Glutamatergic neuron (in vitro differentiated cells): ENCODE measurements at places on chromosomes 5 and 9. TPM values are rescaled to one million over a fixed set of nuclear protein-coding genes. Genes with fewer than 3 reads are reported as not detected.

- DNase-seq, result no peak
- H3K4me1 ChIP-seq, result peaks cover 8% of the 10 kb centered on the region
- peaks cover 4% of the 10 kb centered on the region for H3K27me3 ChIP-seq
Observed at GRCh38 chr5:135436951-135437418, 10.2 kb downstream of the DCANP1 start.

DNA sequence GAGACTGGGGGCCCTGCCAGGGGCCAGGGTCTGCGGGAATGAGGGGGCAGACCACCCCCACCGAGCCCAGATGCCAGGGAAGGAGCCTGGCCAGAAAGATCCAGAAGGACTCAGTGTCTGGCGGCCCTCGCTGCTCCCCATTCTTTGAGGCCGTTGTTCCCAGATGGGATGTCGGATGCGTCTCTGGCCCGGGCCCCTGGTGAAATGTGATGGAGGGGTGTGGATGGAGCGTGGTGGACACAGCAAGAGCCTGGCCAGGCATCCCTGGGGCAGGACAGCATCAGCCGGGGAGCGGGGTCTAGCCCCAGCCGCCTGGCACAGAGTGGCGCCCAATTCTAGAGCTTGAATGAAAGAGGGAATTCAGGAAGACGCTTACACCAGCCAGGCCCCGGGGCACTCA, 46.2 kb upstream of the NKD2 start:
- H3K4me1 ChIP-seq, result peaks cover 22% of the 10 kb centered on the region
- H3K4me3 ChIP-seq, result no peak overlapping the region
- no peaks in the 10 kb centered on the region for H3K36me3 ChIP-seq
- H3K27me3 ChIP-seq, result peaks cover 7% of the 10 kb centered on the region
- no peak overlapping the region for H3K27ac ChIP-seq

DNA sequence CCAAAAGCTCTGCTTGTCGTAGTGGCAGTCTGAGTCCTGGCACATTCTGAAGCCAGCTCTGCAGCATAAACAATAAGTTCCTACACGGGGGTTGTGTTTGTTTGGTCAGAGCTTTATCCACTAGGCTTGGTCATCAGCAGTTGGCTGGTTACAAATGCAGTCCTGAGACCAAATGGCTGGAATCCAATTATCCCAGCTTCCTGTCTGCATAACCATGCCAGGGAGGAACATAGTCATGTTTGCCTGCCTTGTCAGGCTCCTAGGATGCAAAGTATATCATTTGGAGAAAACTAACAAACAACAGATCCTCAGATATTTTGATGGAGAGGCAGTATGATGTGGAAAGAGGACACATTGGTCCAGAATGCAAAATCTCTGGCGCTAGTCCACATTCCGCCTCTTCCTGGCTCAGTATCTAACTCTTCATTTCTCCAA, 85.8 kb downstream of the FBXO38 start:
- no peaks in the 10 kb centered on the region for H3K36me3 ChIP-seq
- no peaks in the 10 kb centered on the region for H3K27me3 ChIP-seq
- DNase-seq, result no peak
- no peaks in the 10 kb centered on the region for H3K4me1 ChIP-seq

DNA sequence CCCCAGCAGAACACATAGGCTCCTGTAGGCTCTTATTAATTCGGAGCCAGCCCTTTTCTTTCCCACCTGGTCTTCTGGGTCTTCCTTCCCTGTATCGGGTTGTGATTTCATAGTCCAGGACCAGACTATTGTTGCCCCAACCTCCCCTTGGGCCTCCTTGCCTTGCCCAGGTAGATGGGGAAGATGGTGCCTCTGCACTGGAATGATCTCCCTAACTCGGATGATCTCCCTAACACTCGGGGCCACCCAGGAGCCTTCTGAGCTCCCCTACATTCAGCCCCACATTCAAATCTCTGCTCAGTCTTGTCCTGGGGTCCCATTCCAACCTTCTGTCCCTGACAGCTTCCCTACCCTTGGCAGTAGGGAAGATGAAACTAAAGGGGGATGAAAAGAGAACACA, 2.7 kb upstream of the IRF1 start:
- H3K36me3 ChIP-seq, result no peaks in the 10 kb centered on the region
- peaks cover 21% of the 10 kb centered on the region for H3K27me3 ChIP-seq
- H3K27ac ChIP-seq, result no peak overlapping the region
- no peak overlapping the region for H3K4me3 ChIP-seq

GRCh38 chr9:21993893-21994555, at the start of gene CDKN2A:
TSS of gene CDKN2A (minus strand) at chr9:21994392.
- H3K27me3 ChIP-seq, result peaks cover 29% of the 10 kb centered on the region
- H3K36me3 ChIP-seq, result no peaks in the 10 kb centered on the region
- DNase-seq, result peak; percentile 64
- H3K4me3 ChIP-seq, result peak within 1 kb of the TSS; percentile 95
- no peaks in the 10 kb centered on the region for H3K4me1 ChIP-seq
- H3K27ac ChIP-seq, result no peak within 1 kb of the TSS

FLT4 gene
- 0.17 TPM for total RNA-seq

POLR3G gene
- 3.9 TPM for total RNA-seq

DNA sequence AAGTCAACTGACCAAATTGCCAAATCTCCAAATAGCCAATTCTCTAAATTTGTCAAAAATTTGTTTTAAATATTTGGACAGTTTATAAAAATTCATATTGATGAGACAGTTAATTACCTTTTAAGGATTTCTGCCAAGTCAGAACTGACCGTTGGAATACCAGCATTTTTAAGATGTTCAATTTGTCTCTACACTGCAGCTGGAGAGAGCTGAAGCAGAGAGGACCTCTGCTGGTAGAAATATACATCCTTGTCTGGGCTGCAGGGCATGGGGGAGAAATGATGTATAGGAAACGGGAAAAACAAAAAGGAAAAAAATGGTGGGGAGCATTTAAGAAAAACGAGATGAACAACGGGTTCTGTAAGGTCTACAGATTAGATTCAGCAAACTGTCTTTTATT, 16.8 kb downstream of the NR6A1 start:
- H3K27me3 ChIP-seq, result peaks cover 2% of the 10 kb centered on the region
- H3K27ac ChIP-seq, result no peak overlapping the region
- H3K4me3 ChIP-seq, result no peak overlapping the region
- H3K4me1 ChIP-seq, result peaks cover 14% of the 10 kb centered on the region
